ENCODE measurements at places on chromosomes 5 and 9.

GRCh38 chr5:68149189-68149588 lies 66.4 kb upstream of the PIK3R1 start:
- DNase-seq, result no peak

DNA sequence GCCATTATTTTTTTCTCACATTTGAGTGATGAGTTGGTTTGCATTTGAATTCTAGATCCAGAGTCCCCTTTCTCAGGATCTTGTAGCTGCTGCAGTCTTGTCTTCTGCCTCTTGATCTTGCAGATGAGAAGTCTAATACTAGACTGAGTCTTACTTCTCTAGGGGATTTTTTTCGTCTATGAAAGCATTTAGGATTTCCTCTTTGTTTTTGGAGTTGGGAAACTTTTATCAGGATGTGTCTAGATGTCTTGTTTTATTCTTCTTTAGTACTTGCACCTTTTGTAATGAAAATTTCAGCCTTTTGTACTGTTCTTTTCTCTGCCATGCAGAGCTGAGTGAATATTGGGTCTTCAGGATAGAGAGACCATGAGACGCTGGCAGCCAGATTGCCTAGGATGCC lies 65.4 kb downstream of the ZNF618 start:
- DNase-seq, result no peak

GRCh38 chr9:111860443-111860842 lies 36.2 kb upstream of the UGCG start:
- DNase-seq, result no peak

DNA sequence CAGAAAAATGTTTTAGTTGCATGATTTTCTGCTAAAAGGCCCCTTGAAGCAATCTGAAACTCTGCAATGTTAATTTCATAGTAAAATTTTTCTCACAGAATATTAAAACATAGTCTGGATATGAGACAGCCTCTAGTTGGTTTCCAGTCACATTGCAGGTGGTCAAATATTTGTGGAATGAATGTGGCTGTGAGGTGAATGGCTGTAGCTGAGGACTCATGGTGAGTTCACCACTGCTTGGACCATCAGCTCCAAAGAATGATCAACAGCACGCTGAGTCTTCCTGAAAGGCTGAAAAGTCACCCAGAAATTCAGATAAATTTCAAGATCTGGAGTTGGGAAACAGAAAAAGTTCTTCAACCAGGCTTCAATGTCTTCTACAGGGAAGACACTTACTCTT lies 79.8 kb downstream of the MAT2B start:
- DNase-seq, result no peak

- no peak for DNase-seq
Observed at GRCh38 chr5:110356677-110357076, 369.8 kb downstream of the TMEM232 start.

GRCh38 chr9:93451849-93452709 lies 594 bp downstream of the FAM120A start:
- DNase-seq, result no peak

DNA sequence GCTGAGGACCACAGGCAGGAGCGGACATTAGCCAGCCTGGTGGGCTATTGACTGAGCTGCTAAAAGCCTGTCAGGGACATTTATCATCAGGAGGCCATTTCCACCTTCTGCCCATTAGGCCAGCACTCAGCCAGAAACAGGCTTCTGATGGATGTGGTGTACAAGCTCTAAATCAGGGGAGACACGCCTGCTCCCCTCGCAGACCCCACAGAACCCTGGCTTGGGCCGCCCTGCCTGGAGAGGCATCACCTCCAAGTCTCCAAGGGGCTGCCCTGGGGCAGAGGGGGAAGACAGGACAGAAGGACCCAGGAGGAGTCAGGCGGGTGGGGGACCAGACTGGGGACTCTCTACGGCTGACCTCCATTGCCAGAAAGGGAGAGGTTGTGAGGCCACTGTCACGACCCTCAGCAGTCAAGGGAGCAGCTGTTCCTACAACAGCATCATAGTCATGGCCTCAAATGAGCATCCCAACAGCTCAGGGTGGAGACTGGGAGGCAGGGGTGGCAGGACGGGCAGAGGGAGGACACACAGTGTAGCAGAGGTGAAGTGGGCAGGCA lies 24.0 kb upstream of the TRIM14 start:
- DNase-seq, result no peak

Data from AG09309 (cell line).